Renal cortical epithelial cell (primary cell): ENCODE measurements at places on chromosomes 6 and 20. TPM values are rescaled to one million over a fixed set of nuclear protein-coding genes. Genes with fewer than 3 reads are reported as not detected.
A peak's percentile ranks its signal among the peaks of the same experiment; 100 is the strongest.

The PCSK2 gene
- total RNA-seq: 0.15 TPM in 1 of 2 replicates, not detected in the other

The SYCP2L gene
- total RNA-seq: 0.35 and 0.52 TPM in 2 replicates

The ERVFRD-1 gene
- not detected in 2 replicates for total RNA-seq

DNA sequence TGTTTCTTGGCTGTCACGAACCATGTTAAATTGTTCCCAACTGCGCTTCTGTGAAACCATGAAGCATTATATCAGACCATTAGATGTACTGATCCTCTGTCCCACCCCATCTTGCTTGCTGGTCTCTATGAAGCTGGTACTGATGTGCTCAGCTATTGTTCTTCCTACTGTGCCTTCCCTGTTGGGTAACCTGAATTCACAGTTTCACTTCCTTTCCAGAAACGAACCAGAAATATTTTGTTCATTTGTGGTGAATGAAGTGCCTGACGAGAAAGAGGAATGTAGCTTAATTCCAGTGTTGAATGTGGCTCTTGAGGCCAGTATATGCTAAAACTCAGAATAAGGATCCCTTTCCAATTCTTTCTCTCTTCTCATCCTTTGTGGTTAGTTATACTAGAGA lies 58.1 kb upstream of the SNAP91 start:
- no peak for DNase-seq

DNA sequence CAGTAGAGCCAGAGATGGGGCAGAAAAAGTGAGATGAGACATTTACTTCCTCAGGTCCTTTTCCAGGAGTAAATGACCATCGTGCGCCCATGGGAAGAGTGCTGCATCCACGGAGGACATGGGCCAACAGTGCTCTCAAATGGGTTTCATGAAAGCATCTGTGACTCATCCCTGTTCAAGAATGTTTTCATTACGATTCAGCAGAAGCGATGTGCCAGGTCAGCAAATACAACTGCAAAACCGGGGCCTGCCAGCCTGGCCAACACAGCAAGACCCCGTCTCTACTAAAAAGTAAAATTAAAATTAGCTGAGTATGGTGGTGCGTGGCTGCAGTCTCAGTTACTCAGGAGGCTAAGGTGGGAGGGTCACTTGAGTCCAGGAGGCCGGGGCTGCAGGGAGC lies 125.1 kb downstream of the LY86 start:
- DNase-seq: peak; percentile 40

DNA sequence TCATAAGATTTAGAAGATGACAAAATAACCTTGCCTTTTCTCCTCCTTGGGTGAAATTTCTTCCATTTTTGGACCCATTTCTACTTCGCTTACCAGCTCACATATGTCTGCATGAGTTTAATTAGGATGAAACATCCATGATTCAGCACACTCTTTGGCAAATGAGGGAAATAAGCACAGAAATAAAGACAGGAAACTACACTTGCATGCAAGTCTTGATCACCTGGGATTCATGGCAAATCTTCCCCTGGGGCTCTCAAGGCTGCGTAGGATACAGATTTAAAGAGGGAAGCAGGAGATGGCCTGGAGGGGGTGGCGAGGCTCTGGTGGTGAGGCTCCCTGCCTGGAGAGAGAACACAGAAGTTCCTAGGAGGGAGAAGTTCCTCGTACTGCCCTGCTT lies 147.8 kb downstream of the EDN3 start:
- DNase-seq: no peak

DNA sequence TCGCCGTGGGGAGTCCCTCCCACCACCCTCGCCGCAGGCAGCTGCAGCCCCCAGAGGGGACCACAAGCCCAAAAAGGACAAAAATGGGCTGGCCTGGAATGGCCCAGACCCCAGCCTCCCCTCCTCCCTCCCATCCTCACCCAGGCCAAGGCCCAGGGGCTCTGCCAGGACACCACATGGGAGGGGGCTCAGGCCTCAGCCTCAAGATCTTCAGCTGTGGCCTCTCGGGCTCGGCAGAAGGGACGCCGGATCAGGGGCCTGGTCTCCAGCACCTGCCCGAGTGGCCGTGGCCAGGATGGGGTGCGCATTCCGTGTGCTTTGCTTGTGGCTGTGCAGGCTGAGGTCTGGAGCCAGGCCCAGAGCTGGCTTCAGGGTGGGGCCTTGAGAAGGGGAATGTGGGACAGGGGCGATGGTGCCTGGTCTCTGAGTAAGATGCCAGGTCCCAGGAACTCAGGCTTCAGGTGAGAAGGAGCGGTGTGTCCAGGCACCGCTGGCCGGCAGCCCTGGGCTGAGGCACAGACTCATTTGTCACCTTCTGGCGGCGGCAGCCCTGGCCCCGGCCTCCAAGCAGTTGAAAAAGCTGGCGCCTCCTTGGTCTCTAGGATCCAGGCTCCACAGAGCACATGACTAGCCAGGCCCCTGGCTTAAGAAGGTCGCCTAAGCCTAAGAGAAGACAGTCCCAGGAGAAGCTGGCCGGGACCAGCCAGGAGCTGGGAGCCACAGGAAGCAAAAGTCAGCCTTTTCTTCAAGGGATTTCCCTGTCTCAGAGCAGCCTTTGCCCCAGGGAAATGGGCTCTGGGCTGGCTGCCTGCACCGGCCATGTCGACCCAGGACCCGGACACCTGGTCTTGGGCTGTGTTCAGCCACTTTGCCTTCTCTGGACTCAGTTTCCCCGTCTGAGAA lies 35.2 kb upstream of the MRGBP start:
- no peak for DNase-seq

DNA sequence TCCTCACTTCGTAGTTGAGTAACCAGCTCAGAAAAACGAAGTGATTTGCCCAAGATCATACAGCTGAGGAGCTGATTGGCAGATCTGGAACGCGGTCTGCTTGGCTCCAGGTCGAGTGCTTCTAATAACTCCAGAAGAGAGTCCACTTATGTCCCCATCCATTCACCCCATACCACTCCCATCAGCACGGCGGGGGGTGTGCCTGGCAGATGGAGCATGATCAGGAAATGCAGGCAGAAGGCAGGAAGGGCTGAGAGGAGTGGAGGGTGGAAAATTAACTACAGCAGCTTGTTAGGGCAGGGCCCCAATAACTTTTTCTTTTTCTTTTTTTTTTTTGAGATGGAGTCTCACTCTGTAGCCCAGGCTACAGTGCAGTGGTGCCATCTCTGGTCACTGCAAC lies 15.0 kb downstream of the FITM2 start:
- no peak for DNase-seq
